Ecto neural progenitor cell (in vitro differentiated cells): ENCODE measurements at places on chromosomes 11 and 22.

DNA sequence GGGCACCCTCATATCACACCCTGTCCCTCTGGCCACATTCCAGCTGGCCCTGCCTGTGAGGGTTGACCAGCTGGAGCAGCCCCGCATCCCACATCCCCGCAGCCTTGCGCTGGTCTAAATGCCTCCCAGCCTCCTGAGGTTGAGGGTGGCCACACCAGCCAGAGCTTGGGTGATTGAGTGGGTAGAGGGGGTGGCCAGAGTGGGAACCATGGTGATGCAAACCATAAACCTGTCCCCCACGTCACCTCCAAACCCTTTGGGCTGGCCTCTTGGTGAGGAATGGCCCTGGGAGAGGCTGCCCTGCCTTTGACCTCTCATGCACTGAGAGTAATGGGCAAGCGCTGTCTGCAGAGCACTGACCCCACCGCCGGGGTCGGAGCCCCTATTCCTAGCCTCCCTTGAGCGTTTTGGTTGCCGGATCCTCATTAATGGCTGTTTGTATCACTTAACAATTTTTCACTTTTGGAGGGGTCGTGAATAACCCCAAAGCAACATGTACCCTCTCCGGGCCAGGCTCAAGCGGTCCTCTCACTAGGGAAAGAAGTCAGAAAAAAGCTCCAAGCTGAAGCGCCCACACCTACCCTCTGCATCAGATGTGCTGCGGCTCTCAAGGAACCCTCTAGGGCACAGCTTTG, 16.0 kb upstream of the KCNQ1OT1 start:
- DNase-seq: no peak

GRCh38 chr11:45726493-45727054, 61.2 kb upstream of the CHST1 start:
- no peak for DNase-seq

GRCh38 chr11:73355109-73355508, 21.1 kb upstream of the RELT start:
- DNase-seq: no peak

DNA sequence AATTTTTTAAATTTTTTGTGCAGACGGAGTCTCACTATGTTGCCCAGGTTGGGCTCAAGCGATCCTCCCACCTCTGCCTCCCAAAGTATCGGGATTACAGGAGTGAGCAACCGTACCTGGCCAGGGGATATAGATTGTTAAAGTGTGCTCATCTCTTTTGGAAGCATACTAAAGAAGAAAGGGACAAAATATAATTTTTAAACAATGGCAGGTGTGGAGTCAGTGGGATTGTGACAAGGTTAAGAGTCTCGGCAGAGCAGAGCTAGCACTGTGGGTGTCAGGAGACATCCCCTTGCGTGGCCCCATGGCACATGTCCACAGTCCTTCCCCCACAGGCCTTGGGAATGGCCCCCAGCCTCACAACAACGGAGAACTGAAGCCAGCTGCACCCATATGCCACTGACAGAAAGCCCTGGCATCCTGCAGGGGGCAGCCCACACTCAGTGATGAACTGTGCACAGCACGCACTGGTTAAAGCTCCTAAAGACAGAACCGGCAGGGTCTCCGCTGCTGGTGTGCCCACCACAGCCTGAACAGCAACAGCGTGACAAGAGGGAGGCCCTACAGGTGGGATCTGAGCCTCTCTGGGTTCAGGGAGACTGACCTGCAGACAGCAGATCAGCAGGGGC, 29.9 kb downstream of the SERPIND1 start:
- DNase-seq: peak; percentile 55

DNA sequence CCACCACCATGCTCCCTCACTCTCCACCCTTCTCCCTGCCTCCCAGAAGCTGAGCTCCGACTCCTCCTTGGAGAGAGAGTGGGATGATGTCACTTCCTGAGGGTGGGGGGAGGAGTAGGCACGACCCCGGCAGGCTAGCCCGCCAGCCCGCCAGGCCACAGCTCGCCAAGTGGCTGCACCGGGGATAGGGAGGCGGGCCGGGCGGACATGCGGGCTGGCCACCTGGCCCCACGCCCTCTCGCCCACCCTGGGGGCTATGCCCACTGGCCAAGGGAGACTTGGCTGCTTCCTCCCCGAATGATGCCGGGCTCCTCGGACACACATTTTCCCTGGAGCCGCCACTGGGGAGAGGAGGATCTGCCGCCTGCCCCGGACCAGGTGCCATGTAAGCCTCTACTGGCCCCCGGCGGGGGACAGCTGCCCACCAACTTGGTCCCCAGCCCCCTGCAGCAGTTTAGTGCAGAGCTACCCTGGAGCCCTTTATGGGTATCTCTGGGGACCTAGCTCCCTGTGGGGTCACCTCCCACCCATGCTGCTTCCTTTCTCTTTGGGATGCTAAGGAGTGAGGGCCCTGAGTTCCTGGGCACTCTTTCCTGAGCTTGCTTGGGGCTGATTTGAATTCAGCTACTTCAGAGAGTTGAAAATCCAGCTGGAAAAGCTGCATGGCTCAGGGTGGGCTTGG, 33.7 kb upstream of the MYRF start:
- DNase-seq: peak; percentile 84

- DNase-seq: no peak
Observed at GRCh38 chr22:40443732-40444131, 73.3 kb downstream of the SGSM3 start.

DNA sequence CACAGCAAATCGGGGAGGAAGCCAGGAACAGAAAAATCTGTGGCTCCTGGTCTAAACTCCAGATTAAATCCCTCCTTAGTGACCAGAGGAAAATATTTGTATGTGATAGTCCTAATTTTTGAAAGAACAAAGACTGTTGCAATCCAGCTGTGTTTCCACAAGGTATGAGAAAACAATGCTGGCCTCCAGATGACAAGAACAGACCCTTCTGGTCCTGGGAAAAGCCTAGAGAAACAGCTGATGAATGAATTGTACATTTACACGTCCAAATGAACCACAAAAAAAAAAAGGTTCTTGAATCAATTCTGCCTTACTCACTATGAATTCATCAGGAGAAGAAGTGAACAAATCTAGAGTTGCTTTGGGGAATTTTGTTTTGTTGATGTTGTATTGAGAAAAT, 63.7 kb downstream of the ETS1 start:
- DNase-seq: no peak

DNA sequence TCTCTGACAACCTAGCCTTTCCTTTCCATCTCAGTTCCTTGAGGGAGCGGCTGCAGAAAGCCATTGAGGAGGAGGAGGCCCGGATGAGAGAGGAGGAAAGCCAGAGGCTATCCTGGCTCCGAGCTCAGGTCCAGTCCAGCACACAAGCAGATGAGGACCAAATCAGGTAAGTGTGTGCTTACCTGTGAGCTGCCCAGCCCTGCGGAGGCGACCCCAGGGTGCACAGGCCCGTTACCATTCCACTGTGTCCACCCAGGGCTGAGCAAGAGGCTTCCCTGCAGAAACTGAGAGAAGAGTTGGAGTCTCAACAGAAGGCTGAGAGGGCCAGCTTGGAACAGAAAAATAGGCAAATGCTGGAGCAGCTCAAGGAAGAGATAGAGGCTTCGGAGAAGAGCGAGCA, 63.1 kb downstream of the CEP164 start:
- DNase-seq: no peak

DNA sequence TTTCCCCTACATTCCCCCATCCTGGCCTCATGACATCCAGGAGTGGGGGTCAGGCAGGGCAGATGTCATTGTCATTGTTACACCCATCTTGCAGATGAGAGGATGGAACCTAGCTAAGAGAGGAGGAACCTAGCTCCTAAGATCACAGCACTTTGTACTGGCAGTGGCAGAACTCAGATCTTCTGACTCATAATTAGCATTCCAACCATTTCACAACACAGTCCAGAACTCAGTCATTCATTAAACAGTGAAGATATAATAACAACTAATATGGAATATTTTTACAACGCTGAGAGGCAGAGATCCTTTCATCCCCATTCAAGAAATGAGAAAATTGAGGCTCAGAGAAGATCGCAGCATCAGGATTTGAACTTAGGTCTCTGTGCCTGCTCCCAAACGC, 127.8 kb downstream of the CHST1 start:
- no peak for DNase-seq

DNA sequence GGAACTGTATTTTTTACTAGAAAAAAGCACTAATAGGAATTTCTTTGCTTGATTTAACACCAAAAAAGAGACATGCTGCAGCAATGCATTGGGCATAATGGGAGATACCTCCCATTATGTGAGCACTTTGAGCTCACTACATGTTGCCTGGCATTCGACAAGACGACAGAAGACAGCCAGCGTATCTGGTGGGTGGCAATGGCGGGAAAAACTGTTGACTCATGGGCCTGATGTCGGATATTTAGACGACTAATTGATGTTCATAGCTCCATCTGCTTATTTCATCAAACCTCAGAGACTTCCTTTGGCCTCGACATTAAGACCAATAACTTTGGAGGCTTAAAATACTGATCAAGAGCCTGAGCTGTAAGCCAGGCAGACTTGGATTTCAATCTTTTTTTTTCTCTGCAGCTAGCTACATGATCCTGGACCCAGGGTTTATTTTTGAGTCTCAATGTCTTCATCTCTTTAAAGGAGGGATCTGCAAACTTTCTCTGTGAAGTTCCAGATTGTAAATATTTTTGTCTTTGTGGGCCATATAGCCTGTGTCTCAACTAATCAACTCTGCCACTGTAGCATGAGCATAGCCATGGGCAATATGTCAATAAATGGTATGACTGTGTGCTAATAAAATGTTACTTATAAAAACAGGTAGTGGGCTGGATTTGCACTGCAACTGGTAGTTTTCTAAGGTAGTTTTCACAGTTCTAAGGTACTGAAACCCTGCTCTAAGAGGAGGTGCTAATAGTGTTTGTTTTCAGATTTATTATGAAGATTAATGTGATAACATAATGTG, 375.1 kb downstream of the METTL15 start:
- DNase-seq: no peak

GRCh38 chr11:102824556-102824955, 18.9 kb downstream of the MMP3 start:
- DNase-seq: no peak

- no peak for DNase-seq
Observed at GRCh38 chr11:117976445-117976844, 9.7 kb upstream of the IL10RA start.

GRCh38 chr11:69218271-69218682, 62.5 kb downstream of the SMIM38 start:
- peak; percentile 40 for DNase-seq

DNA sequence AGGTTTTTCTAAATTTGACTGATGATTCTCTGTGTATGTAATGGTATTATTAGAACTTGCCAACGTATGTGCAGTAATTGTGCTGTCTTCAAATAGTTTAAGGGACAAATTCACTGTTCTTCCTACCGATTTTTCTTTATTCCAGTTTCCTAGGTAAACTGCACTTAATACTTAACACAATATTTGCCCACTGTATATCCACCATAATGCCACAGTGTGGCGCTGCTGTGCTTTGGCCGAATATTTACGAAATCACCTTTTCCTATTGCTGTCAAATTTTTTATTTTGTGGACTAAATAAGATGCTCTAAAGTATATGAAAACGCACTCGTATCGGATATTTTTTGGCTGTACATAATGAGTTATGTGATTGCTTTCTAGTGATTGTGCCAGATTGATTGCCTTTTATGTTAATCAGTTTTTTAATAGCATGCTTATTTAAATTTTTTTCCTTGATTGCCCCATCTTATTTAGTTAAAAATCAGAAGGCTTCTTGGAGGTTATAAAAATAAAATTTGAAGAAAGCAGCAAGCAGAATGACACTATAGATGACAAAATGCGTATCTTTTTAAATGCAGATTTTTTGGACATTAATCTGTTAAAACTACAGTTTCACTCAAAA, 10.5 kb downstream of the AASDHPPT start:
- DNase-seq: no peak

GRCh38 chr11:40269865-40270264, 1189.6 kb downstream of the LRRC4C start:
- no peak for DNase-seq

- DNase-seq: no peak
Observed at GRCh38 chr22:48669986-48670716, 1157.5 kb downstream of the BRD1 start.

GRCh38 chr11:58446294-58446693, 4.3 kb upstream of the OR5B12 start:
- DNase-seq: no peak
